ENCODE measurements at places on chromosomes 11 and 22.

- DNase-seq = no peak
Observed at GRCh38 chr22:28072066-28072465, 153.0 kb upstream of the PITPNB start.

GRCh38 chr11:43585877-43586608 lies 94.5 kb upstream of the HSD17B12 start:
- DNase-seq = no peak

DNA sequence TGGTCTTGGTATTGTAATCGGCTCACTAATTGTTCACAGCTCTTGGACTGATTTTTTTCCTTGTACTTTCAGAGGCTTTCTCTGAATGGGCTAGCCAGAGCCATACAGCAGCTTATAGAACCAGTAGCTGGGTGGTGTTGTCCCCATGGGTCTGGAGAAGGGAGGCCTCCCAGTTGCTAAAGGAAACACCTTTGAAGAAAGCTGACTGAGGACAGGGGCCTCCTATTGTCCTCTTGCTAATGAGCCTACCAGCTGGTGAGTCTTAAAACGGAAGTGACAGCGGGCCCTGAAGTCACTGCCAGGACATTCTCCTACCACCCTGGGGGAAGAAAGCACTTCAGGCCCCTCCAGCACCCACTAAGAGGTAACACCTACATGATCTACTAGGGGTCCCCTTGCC lies 9.9 kb downstream of the FADS3 start:
- DNase-seq = no peak

GRCh38 chr11:29562183-29562582 lies 454.6 kb downstream of the KCNA4 start:
- no peak for DNase-seq

GRCh38 chr22:33524511-33525260 lies 395.6 kb downstream of the LARGE1 start:
- DNase-seq = no peak

GRCh38 chr11:73623686-73624085 lies 22.7 kb upstream of the PLEKHB1 start:
- no peak for DNase-seq

GRCh38 chr11:120168108-120168959 lies 30.4 kb upstream of the TRIM29 start:
- DNase-seq = no peak

GRCh38 chr11:128463371-128463829 lies 124.0 kb downstream of the ETS1 start:
- DNase-seq = no peak

- DNase-seq = no peak
Observed at GRCh38 chr11:37597776-37598175, 999.7 kb upstream of the RAG2 start.

- no peak for DNase-seq
Observed at GRCh38 chr22:23922921-23923320, 28.7 kb downstream of the MIF start.

GRCh38 chr11:74268456-74268855 lies 43.0 kb downstream of the P4HA3 start:
- DNase-seq = no peak

DNA sequence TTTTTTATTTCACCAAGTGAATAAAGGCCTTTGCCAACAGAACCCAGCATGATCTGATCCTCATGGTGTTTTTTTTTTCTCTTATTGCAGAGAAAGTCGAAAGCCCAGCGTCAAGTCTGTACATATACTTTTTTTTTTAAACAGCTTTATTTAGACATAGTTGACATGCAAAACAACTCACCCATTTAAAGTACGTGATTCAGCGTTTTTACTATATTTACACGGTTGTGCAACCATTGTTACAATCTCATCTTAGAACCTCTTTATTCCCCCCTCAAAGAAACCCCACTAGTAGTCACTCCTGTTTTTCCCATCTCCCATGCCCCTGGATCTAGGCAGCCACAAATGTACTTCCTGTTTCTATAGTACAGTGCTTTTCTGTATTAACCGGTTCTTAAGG lies 20.6 kb upstream of the AP1B1 start:
- DNase-seq = no peak

- no peak for DNase-seq
Observed at GRCh38 chr11:26700574-26701235, 21.2 kb downstream of the SLC5A12 start.

DNA sequence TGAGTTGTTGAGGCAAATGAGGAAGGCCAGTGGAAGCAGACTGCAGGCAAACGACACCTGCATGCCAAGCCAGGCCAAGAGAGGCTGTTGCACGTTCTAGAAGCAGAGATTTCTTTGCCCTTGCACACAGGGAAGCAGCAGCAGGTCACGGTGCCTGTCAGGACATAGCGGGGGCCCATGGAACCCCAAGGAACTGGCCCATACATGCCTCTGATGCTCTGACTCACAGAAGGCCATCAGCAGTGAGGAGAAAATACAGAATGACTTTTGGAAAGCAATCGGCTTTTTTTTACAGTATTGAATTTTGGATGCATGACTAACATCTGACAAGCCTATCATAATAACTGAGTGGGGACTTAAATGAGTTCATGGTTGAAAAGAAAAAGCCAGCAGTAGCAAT lies 123.9 kb downstream of the MPPED1 start:
- no peak for DNase-seq

DNA sequence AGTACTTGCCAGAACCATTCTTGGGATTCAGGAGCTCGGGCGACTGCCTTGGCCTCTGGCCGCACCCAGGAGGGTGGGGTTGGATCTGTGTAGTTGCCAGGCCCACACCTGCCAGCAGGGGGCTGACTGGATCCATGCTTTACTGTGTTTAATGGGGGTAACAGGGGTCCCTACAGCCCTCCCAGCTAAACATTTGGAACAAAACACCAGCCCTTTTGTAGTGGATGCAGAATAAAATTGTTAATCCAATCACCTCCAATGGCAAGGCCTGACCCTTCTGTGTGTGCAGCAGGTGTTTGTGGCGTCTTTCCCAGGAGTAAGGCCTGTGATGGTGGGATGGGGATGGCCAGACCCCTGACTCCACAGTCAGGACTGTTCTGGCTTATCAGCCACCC lies 22.5 kb downstream of the SUN2 start:
- peak; percentile 56 for DNase-seq

DNA sequence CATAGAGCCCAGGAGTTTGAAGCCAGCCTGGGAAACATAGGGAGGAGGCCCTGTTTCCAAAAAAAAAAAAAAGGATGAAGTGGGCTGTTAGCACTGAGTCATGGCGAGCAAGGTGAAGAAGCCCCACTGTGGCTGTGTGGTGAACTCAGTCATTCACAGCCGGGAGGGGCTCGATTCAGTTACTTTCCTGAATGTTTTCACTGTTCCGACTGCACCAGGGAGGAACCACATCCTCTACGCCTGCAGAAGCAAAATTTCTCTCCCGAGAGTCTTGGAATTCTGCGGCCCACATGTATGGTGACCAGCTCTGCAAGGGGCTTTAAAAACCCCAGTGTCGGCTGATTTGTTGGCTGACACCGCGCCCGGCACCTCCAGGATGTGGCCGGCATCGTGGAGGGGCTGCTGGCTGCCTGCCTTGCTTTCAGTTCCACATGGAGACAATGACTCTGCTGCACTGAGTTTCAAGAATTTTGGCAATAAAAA lies 27.8 kb upstream of the GRAMD4 start:
- DNase-seq = peak; percentile 46

GRCh38 chr11:72736452-72737069 lies 15.6 kb downstream of the ARAP1 start:
- DNase-seq = peak; percentile 51

GRCh38 chr11:129861702-129862522 lies 33.5 kb downstream of the NFRKB start:
- DNase-seq = no peak

DNA sequence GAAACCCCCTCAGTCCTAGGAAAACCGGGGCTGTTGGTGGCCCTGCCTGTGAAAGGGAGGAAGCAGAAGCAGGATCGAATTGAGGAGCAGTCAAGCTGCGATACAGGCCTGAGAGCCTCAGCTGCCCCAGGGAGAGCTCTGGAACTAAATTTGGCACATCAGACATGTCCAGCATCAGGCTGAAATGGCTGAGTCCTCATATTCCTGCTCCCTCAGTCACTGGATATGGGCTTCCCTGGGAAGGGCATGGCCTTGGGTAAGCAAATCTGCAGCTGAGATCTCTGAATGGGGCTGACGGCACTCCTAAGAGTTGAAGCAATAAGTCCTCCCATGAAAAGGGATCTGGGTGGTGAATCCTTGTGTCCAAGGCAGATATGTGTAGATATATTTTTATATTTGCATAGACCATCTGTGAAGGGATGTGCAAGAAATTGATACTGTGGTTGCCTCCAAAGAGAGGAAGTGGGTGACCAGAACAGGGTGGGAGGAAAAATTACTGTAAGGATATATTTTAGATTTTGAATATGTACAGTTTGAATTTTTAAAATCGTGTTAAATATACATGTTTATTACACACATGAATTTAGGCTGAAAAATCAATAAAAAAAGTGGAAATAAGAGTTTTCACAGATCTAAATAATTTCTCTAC lies 45.5 kb downstream of the APIP start:
- no peak for DNase-seq

DNA sequence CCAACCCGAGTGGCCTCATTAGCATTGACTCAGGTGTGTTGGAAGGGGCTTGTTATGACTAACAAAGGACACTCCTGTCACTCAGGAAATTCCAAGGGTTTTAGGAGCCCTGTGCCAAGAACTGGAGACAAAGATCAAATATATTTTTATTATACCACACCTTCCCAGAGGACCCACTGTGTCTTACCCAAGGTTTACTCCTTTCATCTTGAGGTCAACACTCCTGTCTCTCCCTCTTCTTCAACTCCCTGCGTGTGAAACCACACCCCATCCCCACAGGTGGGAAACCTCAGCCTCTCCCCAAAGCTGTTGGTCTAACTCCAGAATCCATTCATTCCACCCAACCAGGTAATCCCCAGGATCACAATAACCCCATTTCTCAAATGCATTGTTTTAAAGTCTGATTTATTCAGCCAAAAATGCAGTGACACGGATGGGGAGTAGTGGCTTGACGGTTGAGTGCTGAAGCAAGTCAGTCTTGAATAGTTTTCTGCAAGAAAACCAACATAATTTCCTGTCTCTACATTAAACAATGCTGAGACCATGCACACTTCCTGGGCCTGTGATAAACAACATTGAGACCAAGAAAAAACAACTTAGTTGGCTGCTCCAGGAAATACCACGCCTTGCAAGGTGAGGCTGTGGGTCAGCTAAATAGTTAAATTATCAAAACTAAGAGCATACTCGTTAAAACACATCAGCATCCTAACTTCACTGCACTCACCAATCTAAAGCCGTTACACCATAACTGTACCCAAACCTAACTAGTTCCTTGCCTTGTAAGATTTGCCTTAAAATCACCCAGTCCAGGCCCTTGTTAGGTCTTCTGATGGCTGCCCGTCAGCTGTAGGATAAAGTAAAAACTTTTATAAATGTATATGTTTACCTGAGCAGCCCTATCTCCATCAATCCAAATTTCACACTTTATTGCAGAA lies 38.5 kb upstream of the SPON1 start:
- no peak for DNase-seq

- DNase-seq = no peak
Observed at GRCh38 chr11:125934473-125934872, 11.4 kb upstream of the VSIG10L2 start.

DNA sequence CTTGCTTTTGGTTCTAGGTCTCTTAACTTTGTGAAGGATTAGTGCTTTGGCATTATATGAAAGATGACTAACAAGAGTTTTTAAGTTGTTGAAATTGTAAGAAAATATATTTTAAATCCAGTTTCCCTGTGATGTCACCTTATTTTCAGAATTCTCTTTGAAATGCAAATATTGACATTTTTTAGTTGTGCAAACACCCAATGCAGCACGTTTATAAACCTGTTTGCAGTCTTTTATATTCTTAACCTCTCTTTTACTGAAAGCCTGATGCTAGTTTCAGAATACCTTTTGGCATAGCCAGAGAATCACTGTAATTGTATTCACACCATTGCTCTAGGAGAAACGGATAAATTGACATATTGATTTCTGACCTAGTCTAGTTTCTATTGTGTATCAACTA lies 42.8 kb upstream of the SLC37A2 start:
- DNase-seq = no peak

DNA sequence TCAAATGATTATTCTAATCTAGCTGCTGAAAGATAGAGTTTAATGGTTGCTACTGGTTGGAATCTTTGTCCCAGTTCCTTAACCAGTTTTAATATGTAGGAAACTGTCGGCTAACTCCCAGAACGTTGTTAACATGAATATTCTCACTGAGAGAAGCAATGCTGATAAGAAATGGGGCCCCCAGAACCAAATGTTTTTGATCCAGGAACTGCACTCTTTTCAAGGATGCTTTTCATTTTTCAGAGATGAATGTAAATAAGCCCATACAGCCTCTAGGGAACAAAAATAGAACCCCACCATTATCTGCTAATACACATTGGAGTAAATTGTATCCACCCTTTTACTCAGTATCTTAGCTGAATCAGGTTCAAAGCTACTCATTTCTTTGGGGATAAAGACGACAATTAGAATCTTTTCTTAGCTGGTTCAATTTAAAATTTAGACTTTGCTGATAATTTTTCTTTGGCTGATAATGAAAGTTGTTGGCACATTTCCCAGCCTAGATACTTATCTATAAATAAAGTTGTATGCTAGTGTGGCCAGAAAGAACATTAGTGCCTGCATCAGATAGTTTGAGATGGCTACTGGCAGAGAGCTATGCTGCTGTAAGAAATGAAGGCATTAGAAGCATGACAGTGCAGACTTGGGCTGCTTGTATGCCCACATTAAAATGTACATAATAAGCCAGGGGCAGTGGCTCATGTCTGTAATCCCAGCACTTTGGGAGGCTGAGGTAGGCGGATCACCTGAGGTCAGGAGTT lies 323.3 kb upstream of the PDGFD start:
- DNase-seq = no peak

GRCh38 chr11:67031791-67032561 lies 9.0 kb downstream of the SYT12 start:
- no peak for DNase-seq

DNA sequence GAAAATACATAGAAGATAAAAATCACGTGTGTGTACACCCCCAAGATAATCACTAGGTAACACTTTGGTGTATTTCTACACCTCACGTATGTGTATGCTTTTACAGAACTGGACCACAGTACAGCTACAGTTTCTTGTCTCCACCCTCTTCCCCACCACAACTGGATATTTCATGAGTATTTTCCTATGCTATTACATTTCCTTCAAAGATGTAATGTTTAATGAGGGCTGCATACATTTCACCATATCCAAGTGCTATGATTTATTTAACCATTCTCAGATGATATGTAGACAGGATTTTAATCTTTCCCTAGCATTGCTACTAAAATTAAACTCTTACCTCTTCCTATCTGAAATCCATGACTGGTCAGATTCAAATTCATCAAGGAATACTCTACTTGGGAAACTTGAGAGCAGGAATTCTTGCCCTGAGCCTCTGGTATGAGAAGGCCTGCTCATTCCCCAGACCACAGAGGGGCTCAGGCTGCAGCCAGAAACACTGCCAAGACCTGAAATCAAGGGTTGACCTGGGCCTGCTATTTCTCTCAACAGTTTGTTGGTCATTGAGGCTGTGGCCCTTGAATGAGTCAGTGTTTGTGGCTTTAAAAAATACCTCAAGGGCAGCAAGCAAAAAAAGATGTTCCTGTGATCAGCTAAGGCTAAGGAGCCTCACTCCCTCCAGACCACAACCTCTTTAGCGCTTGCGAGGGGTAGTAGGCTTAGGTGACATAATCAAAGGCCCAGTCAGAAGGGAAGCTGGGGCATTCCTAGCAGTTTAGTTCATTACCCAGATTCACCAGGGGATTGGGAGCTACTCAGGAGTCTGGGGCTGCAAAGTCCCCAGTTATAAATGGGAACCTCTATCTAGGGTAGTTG lies 55.5 kb downstream of the ABTB2 start:
- DNase-seq = no peak

All from activated naive CD4-positive, alpha-beta T cell treated with anti-CD3 and anti-CD28 coated beads, Interleukin-2, amount 50 U/mL, for 16 hours (primary cell).